ENCODE measurements at places on chromosomes 4 and X.

DNA sequence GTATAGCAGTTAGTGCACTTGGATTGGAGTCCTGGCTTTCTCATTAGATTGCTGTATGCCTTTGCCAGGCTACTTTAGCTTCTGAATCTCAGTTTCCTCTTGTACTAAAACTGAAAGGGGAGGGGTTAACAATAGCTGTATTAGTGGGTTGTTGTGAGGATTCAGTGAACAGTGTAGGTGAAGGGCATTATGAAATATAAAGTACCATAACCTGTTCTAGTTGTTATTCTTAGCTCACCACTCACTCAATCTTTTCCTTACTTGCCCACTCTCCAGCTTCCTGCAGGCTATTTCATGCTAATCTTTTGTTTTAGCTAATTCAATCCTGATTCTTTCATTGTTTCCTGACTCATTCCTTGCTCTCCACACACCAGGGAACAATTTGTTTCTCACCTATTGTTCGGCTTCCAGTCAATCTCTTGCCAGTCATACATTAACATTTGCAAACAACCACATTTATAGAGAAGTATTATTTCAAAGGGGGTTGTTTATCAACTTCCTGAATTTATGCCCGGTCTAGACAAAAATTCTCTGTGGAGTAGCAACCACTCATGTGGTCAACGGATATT lies 50.6 kb upstream of the EDA start:
- no peak for DNase-seq

DNA sequence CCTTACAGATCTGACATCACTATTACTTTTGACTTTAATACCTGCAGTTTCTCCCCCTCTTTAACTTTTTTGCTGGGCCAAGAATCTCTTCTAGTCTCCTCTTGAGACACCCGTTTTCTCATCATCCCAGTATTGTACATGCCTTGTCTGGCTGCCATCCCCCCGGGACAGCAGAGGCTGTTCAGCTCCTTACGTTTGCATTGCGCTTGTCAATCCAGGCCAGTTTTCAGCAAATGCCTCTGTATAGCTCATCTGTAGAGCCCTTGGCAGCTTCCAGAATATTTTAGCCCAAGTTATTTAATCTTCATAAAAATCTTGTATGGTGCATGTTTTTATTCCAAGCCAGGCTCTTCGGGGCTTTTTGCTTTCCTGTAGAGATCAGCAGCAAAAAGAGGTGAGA lies 22.3 kb upstream of the HOPX start:
- DNase-seq, result no peak

GRCh38 chr4:82138374-82138773 lies 235.4 kb downstream of the HNRNPD start:
- no peak for DNase-seq

GRCh38 chr4:3412257-3413020 lies 29.3 kb upstream of the HGFAC start:
- peak; percentile 9 for DNase-seq

DNA sequence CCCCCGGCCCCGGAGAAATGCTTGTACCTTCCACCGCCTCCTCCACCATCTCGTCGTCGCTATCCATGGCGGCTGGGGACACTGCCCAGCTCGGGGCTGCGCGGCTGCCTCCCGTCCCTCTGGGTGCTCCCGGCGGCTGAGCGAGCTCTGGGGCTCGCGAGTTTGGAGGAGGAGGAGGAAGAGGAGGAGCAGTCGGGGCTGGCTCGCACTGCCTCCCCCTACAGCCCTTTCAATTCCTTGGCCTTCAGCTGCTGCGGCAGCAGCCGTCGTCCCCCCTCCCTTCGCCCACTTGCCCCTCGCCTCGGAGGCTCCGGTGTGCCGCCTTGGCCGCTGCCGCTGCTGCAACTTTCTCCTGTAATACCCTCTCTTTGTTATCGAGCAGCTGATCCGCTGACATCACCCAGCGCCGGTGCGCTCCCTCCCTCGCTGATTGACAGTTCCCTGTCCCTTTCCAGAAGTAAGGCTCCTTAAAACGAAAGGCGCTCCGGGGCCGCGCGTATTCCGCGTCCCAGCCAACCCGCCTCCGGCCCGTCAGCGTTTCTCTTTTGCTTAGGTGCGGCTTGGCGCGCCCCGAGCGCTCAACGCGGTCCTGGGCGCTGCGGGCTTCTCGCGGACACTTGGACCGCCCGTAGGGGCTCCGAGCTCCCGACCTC lies at the start of gene SETD7:
Gene SETD7, minus strand, starts transcription at position 149 of the 653 bp plus-strand sequence. Its CDS starts 82 bp downstream, at position 67.
- DNase-seq, result peak; percentile 80

DNA sequence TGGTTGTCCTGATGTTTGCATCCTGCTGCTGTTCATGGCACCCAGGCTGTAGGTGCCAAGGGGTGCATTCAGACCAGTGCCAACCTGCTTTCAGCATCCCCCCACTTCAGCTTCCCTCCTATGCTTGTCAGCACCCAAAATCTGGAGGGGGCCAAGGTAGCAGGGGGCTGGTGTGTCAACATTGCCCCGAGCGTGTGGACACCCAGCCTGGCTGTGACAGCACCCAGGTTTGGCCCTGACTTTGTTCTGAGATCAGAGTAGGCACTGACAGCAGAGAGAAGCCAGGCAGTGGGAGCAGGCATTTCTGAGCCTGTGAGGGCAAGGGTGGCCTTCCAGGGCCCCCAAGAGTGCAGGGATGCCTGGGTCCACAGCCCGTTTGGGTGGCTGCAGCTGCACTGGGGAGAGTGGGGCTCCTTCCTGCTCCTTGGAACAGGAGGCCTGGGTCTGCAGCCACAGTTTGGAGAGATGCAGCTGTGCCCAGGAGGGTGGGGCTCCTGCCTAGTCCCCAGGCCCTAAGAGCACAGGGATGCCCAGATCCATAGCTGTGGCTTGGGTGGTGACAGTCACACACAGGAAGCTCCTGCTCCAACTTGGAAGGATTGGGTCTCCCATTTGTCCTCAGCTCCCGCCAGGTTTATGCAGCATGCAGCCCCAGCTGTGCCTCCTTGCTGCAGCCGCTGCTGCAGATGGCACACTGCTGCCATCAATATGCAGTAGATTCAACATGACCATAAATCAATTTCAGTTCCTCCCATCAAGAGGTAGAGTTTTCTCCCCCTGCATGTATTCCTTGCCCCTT lies 12.3 kb upstream of the PPM1K start:
- DNase-seq, result no peak

DNA sequence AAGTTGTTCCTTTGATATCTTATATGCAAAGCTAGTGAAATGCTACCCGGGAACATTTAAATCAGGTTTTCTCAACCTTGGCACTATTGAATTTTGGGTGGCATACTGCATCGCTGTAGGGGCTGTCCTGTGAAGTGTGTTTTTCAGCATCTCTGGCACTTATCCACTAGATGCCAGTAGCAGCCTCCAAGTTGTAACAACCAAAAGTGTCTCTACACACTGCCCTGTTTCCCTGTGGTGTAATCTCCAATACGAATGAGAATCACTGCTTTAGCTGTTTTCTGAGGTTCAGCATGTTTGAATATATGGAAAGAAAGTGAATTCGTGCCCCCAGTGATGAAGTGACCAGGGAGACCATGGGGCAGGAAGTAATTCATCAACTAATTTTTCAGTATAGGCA lies 551.6 kb upstream of the PRKX start:
- DNase-seq, result no peak

- DNase-seq, result no peak
Observed at GRCh38 chrX:124086411-124086810, 124.9 kb downstream of the STAG2 start.

- DNase-seq, result no peak
Observed at GRCh38 chrX:134735015-134735414, 76.7 kb upstream of the PLAC1 start.
